Activated naive CD4-positive, alpha-beta T cell treated with anti-CD3 and anti-CD28 coated beads, Interleukin-2, amount 10 ng/mL, durations not matched to agents 5 hours and 36 hours (primary cell): ENCODE measurements at places on chromosomes 7 and 10. TPM values are rescaled to one million over a fixed set of nuclear protein-coding genes. Genes with fewer than 3 reads are reported as not detected.

PRPF18 gene
- total RNA-seq: 26.5 TPM

HTR5A gene
- not detected for total RNA-seq

WNT8B gene
- total RNA-seq: 0.24 TPM

OGDHL gene
- not detected for total RNA-seq

PRSS37 gene
- not detected for total RNA-seq

LIPM gene
- total RNA-seq: not detected

AKR1E2 gene
- 7.3 TPM for total RNA-seq

BLOC1S2 gene
- total RNA-seq: 45.0 TPM

CFAP43 gene
- total RNA-seq: not detected

DOCK4 gene
- 0.07 TPM for total RNA-seq

GPR15LG gene
- total RNA-seq: not detected

GFRA1 gene
- not detected for total RNA-seq

CLCN1 gene
- total RNA-seq: not detected

C7orf33 gene
- total RNA-seq: not detected

CCDC6 gene
- 18.7 TPM for total RNA-seq

MMD2 gene
- total RNA-seq: not detected

RASA4B gene
- 14.1 TPM for total RNA-seq

ZCCHC24 gene
- total RNA-seq: 0.76 TPM

SMO gene
- not detected for total RNA-seq

LMOD2 gene
- not detected for total RNA-seq

PTN gene
- total RNA-seq: not detected

SDK1 gene
- total RNA-seq: 0.07 TPM

PLCE1 gene
- not detected for total RNA-seq

PSD gene
- total RNA-seq: 2.0 TPM

GPR37 gene
- not detected for total RNA-seq
